ENCODE measurements at places on chromosomes 2 and 18. TPM values are rescaled to one million over a fixed set of nuclear protein-coding genes. Genes with fewer than 3 reads are reported as not detected.

Gene UGT1A8
- 0.10 TPM for total RNA-seq

Gene GRP
- 2.6 TPM for total RNA-seq

Gene CCNYL1
- 17.6 TPM for total RNA-seq

Gene TPGS2
- total RNA-seq, result 57.0 TPM

Gene OSR1
- 19.8 TPM for total RNA-seq

Data from hepatocyte (in vitro differentiated cells).